ENCODE measurements at places on chromosomes 12 and 14.
A peak's percentile ranks its signal among the peaks of the same experiment; 100 is the strongest.

DNA sequence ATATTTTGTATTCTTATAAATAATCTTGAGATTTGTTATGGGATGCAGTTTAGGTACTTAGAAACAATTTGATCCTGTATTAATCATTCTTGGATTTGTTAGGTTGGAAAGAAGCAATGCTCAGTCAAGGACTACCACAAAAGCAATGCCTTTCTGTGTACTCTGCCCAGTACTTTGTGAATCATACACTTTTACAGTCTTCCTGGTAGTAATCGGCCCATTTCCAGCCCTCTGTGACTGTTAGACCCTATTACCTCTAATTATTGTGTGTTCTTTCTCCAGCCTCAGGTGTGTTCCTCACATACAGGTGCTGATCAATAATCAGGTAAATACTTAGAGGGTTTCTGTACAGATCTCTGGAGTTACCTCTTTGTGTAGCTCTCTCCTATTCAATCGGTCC is 609.0 kb downstream of the KCNH5 start:
- no peak for DNase-seq

- DNase-seq, result no peak
Observed at GRCh38 chr12:78530100-78530765, 334.3 kb upstream of the SYT1 start.

- no peak for DNase-seq
Observed at GRCh38 chr12:958588-959123, 9.2 kb upstream of the RAD52 start.

DNA sequence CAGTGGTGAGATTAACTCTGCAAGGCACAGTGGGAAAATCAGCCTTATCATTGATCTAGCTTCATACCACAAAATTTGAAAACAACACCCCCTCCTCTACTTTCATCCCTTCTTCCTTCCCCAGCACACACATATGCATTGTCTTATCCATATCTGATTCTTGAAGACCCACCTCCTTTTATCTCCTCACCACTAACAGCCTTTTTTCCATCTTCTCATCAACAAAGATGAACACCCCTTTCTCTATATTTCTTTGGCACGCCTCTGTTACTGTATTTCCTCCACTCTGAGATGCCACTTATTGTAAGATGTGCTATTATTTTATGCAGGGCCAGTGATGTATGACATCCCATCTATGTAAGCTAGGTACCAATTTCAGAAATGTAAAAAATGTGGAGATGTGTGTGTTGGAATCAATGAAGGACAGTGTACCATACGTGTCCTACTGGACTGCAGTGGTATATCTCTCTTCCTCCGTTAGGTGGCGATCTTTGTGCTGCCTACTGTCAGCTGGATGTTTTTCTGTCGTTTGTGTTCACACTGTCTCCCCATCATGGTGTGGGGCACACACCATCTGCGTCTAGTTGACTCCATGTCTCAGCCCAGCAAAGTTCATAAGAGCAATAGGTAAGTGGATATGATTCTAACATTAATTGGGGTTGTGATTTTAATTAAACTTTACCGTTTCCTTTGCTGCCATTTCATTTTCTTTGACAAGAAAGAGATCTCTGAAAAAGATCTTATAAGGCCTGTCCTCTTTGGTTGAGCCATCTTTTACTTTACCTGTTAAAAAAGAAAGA is 24.0 kb downstream of the CCDC38 start:
- DNase-seq, result peak; percentile 28

DNA sequence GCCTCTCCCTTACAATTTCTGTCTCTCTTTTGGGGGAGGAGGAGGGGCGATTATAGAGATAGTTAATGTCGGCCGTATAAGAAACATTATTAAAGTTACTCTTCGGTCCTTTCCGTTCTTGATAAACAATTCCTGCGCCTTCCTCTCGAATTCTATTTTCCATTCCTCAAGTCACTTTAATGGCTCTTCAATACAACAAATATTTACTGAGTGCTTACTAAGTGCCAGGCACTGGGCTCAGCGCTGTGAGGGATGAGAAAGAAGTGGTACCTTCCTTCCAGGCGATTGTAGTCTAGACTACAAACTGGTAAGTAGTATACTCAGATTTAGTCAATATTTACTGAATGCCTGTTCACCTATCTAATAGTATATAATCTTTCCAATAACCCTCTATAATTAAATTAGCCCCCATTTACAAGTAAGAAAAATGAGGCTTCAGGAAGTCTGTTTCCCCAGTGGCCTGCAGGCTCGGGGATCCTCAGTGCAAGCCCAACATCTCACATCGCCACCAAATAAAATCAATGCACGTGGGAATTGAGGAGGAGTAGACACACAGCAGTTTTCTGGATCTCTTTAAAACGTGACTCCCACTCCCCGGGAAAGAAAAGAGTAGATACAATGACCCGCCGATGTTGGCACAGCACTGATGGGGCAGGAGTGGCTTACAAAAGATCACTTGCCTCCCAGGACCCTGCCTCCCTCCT is 589 bp upstream of the ZNF219 start:
- no peak for DNase-seq

DNA sequence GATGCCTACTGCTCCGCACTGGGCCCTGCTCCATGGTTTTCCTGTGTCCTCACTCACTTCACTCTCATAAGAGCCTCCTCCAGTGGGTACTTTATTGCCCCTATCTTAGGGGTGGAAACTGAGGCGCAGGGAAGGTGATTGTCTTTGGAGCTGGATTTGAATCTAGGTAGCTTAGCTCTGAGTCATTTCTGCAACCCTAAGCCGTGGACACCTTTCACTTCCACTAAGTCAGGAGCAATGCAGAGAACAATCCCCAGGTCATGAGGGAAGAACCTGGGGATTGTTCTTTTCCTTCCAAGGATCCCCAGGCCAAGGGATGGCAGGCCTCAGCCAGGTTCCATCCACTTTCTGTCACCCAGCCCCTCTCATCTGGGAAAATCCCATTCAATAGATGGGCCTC is 20.3 kb downstream of the VDR start:
- no peak for DNase-seq
